Stimulated activated CD8-positive, alpha-beta memory T cell treated with anti-CD3 and anti-CD28 coated beads, Interleukin-2, amount 100 ng/mL, for 48 hours (primary cell): ENCODE measurements at places on chromosomes 2 and 18.

- no peak for DNase-seq
These were observed 450.2 kb upstream of the KLHL29 start for GRCh38 chr2:22934747-22935146.

- DNase-seq = no peak
These were observed 394.4 kb upstream of the SPHKAP start for GRCh38 chr2:228575897-228576296.

DNA sequence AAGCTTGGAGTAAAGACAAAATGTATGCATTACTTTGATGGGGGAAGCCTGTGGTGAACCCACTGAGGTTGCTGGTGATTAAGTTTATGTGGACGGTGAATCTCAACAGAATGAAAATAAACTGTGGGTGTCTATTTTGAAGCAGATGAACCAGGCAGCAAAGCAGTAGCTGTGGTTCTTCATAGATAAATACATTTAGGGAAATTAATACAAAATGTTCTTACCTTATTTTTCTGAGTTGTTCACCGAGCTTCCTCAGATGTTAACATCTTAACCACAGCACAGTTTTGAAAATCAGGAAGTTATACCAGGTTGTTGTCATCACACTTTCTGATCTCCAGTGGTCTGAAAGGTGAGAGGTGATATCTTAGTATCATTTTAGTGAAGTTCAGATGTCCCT is 53.9 kb downstream of the NCK2 start:
- no peak for DNase-seq

DNA sequence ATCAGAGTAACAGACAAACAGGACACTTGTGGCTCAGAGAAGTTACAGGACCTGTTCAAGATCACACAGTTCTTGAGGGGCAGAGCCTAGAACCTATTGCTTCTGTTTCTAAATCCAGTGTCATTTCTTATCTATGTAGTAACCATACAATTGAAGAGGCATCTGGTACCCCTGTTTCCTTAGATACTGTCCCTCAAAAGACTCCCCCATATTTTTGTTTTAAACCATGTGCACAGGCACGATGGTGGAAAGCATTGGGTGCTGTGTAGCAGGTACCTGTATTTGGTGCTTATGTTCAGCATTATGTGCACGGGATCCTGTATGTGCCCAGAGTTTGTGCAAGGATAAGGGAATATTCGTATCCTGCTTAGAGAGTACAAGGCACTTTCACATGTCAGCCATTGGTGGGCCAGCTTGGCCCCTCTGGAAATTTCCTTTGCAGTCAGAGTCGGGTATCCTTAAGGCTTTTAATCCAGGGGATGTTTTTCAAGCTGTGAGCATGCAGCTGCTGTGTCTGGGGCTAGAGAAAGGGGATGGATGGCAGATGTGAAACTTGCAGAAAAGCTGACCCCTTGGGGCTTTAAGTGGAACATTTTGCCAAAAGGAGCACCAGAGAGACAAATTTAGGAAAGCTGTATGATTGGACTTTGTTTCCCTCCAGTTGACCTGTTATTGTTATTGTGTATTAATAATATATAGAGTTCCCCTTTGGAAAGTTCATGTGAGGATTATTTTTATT is 2.1 kb downstream of the LBH start:
- no peak for DNase-seq

GRCh38 chr2:200655918-200656580 is 70.2 kb downstream of the AOX1 start:
- DNase-seq = no peak

GRCh38 chr18:38796762-38797161 is 1231.2 kb upstream of the CELF4 start:
- no peak for DNase-seq

DNA sequence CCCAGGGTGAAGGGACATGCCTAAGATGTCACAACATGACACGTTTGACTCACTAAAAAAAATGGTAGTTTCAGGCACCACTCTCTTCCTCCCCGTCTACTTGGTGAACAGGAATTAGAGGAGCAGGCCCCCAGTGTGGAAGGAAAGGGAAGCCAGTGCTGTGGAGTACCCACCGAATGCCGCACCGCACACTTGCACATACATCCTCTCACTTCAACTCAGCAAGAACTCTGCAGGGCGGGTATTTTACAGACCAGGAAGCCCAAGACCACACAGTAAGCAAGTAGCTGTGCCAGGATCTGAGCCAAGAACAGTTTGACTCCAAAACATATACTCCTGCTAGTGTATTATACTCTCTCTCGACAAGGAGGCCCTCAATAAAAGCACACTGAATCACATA is 69.8 kb downstream of the BCL2 start:
- no peak for DNase-seq

DNA sequence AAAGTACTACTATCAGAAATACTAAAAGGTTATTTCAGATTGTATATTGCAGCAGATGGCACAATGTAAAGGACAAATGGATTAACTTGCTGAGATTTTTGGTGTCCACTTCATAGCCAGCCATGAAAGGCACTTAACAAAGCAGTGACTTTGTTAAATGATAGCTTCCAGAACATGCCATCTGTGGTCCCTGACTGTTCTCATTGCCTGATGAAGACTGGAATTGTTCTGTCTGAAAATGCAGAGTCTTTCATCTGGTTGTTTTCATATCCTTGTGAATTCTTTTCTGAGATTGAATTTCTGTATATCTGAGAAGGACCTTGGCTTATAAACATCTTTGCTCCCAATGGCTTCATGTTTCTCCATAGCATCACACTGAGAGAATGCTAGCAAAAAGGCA is 44.4 kb upstream of the LRRTM1 start:
- DNase-seq = no peak
